ENCODE measurements at places on chromosomes 6 and 20.

GRCh38 chr6:33195304-33196165 is 3.3 kb upstream of the COL11A2 start:
- DNase-seq, result no peak

DNA sequence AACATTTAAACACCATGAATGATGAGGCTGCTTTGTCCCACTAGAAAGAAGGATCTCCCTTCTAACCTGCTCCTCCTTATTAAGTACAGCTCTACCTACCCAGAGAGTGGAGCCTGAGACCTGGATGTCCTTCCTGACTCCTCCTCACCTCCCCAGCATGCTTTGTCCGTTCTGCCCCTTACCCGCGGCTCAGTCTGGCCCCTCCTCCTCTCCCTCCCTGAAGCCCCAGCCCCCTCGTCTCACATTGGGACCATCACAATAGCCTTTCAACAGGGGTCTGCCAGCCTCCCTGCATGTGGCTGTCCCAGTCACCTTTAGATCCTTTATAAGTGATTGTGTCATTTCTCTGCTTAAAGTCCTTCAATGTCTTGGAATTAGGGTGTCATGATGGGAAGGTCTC is 72.5 kb downstream of the DZANK1 start:
- DNase-seq, result no peak

DNA sequence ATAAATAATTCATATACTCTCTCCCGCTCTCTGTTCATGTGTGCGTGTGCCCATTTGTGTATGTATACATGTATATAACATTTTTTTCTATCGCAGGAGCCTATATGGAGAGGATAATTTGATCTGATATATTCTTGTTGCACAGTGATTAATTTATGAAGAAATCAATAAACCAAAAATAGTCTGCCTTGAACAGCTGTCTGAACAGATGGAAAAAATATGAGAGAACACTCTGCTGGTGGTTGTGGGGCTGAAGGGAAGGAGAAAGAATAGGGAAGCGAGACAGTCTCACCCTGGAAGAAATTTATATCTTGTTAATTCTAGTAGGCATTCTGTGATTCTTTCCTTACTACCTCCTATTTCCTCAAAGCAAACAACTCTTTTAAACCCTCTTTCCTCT is 96.6 kb upstream of the B3GAT2 start:
- DNase-seq, result no peak

DNA sequence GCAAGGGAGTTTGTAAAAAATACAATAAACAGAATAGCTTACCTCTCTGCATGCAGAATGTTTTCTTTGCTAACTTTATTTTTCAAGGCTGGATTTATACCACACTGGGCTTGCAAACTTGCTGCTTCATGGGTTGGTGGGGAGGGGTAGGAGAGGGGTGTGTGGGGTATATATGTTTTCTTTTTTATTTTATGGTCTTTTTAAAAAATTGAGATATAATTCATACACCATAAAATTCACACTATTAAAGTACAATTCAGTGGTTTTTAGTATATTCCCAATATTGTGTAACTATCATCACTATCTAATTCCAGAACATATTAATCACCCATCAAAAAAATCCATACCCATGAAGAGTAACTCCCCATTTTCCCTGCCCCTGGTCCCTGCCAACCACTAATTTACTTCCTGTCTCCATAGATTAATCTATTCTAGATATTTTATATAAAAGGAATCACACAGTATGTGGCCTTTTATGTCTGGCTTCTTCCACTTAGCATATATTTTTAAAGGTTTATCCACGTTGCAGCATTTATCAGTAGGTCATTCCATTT is 14.3 kb upstream of the TRPC4AP start:
- DNase-seq, result no peak

DNA sequence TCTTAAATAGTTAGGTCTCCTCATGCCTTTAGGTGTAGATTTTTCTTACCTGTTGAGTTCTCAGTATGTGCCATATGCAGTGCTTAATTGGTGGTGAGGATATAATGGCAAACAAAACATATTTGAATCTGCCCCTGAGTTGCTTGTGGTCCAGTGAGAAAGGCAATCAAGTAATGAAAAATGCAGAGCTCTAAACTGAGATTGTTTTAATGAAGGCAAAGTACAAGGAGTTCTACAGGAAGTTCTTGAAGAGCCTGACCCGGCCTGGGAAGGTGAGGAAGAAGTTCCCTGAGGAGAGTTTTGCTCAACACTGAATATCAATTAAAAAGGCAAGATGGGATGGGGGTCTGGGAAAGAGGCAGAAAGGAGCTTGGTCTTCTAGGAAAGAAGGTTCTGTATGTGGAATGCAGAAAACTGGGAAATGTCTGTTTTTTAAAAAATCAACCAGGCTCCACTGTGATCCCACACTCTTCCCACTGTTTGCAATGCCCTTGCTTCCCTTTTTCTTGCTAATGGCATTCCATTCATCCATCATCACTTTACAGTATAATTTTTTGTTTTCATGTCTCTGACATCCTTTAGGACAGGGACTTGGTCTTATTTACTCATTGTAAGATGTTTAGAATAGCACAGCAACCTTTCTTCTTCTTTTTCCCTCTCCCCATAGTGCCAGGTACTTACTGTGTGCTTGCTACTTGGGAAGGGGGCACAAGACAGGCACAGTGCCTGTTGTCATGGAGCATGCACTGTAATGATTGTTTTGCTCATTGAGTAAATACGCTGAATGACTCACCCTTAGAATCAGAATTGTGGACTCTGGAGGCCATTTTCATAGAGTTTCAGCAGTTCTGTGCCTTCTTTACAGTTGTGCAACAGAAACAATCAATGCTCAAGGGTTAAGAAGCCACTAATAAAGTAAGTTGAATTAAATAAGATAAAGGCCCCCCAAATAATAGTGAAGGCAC is 64.3 kb downstream of the ANKS1A start:
- peak; percentile 27 for DNase-seq

DNA sequence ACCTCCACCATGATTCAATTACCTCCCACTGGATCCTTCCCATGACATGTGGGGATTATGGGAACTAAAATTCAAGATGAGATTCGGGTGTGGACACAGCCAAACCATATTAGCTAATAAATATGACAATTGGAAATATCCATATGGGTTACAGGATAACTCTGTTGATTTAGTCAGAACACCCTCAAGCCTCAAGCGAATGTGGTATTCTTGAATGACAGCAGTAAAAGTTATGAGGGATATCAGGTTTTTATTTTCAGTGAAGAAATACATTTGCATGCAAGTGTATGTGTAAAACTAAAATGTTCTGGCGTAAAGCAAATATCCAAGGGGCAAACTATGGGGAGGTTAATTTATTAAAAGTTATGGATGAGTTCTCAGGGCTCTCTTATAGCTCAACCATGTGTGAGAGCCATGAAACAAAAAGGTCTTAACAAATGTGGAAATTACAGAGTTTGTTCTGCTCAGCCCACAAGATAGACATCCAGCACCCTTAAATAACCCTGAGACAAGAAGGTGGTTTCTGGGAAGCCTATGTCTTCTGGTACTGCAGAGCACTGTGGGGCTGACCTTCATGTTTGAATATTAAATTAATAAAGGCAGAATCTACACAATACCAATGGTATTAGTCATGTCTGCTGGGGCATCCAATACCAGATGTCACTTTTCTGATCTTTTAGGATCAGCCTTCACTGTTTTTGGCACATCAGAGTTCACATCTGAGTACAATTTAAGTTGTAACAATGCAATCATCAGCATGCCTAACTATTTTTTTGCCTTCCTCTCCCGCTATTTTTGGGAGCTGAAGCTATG is 370.5 kb upstream of the RSPO3 start:
- no peak for DNase-seq

DNA sequence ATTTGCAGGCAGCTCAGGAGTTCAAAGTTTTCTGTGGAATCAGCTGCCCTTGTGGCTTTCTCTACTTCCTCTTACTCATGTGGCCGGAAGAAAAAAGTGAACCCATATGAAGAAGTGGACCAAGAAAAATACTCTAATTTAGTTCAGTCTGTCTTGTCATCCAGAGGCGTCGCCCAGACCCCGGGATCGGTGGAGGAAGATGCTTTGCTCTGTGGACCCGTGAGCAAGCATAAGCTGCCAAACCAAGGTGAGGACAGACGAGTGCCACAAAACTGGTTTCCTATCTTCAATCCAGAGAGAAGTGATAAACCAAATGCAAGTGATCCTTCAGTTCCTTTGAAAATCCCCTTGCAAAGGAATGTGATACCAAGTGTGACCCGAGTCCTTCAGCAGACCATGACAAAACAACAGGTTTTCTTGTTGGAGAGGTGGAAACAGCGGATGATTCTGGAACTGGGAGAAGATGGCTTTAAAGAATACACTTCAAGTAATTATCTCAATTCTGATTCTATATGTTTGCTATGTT is 1.1 kb downstream of the MGME1 start:
- DNase-seq, result peak; percentile 17

- DNase-seq, result no peak
Measured at GRCh38 chr6:128599036-128599435, 78.6 kb upstream of the PTPRK start.

DNA sequence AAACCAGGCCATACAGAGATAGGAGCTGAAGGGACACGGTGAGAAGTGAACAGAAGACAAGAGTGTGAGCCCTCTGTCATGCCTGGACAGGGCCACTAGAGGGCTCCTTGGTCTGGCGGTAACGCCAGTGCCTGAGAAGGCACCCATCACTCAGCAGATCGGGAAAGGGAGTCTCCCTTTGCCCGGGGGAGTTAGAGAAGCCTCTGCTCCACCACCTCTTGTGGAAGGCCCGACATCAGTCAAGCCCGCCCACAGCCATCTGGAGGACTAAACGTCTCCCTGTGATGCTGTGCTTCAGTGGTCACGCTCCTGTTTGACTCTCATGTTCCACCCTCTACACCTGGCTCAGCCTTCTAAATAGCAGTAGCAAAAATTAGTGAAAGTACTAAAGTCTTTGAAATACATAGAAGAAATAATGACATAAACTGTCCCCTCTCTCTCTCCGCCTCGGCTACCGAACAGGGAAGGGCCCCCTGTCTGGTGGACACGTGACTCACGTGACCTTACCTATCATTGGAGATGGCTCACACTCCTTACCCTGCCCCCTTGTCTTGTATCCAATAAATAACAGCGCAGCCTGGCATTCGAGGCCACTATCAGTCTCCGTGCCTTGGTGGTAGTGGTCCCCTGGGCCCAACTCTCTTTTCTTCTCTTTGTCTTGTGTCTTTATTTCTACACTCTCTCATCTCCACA is 66.7 kb downstream of the RPP21 start:
- DNase-seq, result peak; percentile 25

DNA sequence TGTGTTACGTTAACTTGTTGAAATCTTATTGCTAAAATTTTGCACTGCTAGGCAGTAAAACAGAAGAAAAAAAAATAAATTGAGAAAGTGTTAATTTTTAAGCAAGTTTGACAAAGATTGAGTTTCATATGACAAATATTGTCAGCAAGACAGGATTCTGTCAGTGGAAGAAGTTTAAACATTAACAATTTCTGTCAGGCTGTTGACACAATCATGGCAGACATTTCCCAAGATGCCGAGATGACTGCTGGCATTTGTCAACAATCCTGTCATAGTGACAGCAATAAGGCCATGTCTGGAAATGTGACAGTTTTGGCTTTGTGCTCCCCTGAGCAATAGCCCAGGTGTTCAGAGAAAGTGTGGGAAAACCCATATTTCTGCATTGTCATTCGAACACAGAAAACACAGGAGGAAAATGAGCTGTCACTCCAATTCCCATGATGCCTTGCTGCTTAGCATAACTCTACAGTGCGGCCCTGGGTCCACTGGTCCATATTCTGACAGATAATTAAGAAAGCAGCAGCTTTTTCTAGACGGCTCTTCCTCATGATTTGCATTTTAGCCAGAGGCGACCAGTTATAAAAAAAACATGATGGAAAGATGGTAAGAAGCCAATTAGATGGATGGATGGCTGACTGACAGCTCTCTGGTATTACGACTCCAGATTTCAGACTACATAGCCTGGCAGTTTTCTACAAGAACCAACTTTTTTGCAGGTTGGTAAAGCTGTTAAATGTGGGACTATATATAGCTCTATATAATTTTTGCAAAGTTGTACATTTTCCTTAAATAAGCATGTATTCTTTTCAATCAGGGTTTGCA is 43.6 kb upstream of the DEFB112 start:
- no peak for DNase-seq

GRCh38 chr6:136920216-136920615 is 1.9 kb upstream of the SLC35D3 start:
- DNase-seq, result no peak

DNA sequence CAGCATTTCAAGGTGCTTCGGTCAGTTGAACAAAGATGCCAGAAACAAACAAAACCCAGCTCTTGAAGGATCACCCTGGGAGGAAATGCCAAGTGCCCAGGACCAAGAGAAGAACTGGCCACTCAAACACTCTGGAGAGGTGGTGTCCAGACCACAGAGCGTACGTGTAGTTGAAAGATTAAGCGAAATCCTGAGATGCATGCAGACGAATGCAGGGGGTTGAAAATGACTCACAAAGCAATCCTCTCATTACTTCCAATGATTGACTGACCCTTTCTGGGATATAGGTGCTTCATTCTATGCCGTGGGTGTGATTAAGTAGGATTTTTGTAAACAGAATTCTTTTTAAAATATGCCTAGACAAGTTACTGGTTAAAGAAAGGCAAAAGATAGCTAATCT is 71.5 kb upstream of the ATXN1 start:
- no peak for DNase-seq

DNA sequence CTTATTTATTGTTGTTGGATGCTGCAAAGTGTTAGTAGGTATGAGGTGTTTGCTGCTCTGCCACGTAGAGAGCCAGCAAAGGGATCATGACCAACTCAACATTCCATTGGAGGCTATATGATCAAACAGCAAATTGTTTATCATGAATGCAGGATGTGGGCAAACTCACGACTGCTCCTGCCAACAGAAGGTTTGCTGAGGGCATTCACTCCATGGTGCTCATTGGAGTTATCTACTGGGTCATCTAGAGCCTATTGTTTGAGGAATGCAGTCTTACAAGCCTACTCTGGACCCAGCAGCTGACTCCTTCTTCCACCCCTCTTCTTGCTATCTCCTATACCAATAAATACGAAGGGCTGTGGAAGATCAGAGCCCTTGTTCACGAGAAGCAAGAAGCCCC is 12.1 kb downstream of the MICB start:
- DNase-seq, result no peak

- no peak for DNase-seq
Measured at GRCh38 chr6:105726902-105727655, 324.2 kb upstream of the PREP start.

GRCh38 chr6:156963712-156964700 is 186.8 kb downstream of the ARID1B start:
- no peak for DNase-seq

DNA sequence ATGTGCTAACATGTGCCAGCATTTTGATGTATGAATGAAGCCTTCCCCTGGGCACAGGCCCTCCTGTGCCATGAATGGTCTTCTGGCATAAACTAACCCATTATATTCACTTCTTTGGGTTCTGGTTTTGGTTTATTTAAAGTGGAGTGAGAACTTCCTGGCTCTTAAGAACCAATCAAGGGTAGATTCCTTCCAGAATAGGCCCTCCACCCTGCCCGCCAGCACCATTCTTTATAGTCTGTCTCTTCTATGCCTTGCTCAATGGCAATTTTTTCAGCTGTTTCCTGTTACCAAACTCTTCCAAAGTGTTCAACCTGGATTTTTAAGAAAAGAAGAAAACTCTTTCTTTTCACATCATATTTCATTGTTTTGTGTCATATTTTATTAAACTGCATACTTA is 44.1 kb downstream of the VEGFA start:
- no peak for DNase-seq
